GM19239 (cell line): ENCODE measurements at places on chromosomes 4 and X.
A peak's percentile ranks its signal among the peaks of the same experiment; 100 is the strongest.

DNA sequence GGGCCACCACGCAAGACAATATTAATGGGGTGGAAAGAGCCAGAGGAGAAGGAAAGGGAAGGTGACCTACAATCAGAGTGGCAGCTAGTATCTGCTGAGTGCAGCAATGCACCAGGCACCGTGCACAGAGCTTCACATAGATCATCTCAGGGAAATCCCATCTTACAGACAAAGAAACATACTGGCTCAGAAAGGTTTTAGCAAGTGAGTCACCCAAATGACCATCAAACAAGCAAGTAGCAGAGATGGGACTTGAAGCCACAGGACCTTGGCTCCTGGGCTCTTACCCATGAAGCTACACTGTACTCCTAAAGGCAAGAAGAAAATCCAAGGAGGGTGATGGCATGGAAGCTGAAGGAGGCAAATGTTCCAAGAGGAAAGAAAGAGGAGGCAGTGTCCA, 6.8 kb downstream of the ANXA5 start:
- no peak for DNase-seq

- no peak for DNase-seq
Measured at GRCh38 chr4:159239629-159240028, 136.8 kb downstream of the RAPGEF2 start.

GRCh38 chr4:36737691-36738090, 456.3 kb downstream of the DTHD1 start:
- no peak for DNase-seq

- no peak for DNase-seq
Measured at GRCh38 chr4:148171596-148171995, 270.6 kb downstream of the NR3C2 start.

DNA sequence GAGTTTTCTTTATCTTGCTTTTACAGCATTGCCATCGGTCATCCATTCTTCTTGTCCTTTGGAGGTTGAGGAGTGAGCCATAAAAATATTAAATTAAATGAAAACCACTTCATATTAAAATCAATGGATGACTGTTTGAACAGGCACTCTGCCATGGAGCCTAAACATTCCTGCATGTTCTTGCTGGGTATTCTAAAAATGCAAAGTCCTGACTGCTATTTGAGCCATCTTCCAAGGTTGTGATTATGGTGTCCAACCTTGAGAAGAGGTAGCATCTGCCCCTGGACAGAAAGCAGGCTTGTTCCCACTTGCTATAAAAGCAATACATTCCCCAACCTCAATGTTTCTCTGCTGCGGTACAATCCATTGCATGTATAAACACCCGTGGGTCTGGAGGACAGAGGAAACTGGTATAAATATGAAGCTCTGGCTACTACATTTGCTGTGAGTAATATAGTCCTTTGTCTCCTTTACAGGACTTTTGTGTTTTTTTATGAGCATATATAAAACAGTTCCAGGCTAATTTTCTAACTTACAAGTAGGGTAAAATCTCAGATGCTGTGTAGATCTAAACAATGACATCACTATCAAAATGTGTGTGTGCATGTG, 70.9 kb upstream of the FAT4 start:
- no peak for DNase-seq

DNA sequence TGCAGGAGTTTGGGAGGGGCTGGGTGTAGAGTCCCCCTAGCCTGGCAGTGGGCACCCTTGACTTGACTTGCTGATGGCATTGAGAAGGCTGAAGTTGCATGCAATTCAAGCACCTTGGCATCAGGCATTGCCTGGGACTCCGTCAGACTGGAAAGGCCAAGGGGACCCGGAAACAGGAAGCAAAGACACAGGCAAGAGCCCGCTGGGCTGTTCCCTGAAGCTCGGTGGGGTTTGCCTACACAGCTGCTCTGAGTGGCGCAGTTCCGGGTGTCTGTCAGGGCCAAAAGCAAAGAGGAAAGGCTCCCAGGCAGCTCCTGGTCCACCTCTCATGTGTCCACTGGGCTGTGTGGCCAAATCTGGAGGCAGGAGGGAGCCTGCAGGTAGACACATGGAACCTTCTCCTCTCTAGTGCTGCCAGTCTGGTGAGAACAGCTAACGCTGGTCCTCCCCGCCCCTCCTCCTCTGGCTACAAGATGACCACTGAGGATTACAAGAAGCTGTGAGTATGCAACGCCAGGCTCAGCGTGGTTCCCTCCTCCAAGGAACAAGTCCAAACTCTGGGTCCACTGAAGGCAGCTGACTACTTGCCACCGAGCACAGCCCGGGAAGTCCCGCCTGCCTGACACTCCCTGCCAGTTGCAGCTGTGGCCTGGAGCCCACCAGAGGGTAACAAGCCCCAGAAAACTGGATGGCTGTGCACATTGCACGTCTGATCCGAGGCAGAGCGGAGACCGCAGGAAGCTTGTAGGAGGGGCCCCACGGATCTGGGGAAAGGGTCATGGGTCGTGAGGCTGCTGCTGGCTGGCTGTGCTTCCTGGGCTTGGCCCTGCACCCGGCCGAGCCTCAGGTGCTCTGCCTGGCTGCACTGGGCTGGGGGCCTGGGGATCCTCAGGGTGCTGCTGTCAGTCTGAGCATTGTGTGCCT, 20.1 kb downstream of the ZNF185 start:
- no peak for DNase-seq

- no peak for DNase-seq
Measured at GRCh38 chrX:7514871-7515599, 327.9 kb upstream of the VCX start.

DNA sequence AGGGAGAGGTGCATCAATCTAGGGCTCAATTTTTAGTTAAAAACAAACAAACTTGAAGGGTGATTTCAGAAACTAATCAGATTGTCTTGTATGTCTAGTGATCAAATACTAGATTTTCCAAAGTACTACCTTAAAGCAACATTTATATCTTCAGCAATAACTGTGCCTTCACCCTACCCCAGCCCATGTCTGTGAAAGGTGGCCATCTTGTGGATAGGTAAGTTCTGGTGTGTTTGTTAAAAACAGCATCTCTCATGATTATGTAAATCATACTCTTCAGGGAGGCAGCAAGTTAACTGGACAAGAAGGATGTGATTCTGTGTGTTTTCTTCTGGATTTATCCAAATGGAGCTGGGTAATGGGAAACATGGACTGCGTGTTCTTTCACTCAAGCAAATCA, 81.4 kb upstream of the ACSL1 start:
- peak; percentile 15 for DNase-seq

- no peak for DNase-seq
Measured at GRCh38 chr4:152983221-152983620, 47.1 kb downstream of the FHDC1 start.

GRCh38 chrX:4706961-4707360, 993.5 kb upstream of the PRKX start:
- no peak for DNase-seq

- DNase-seq = no peak
Measured at GRCh38 chr4:22019676-22020075, 71.1 kb upstream of the KCNIP4 start.

DNA sequence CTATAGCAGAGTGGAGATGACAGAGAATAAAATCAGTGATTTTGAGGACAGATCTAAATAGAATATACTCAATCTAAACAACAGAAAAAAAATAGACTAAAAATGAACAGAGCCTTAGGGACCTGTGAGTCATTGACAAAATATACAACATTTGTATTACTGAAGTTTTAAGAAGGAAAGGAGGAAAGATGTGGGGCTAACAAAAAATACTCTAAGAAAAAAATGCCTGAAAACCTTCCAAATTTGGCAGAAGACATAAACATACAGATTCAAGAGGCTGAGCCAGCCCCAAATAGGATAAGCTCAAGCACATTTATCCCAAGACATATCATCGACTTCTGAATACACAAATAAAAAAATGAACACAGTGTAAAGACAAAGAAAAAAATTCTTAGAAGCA, 123.6 kb upstream of the INTU start:
- no peak for DNase-seq

- no peak for DNase-seq
Measured at GRCh38 chr4:121079376-121079775, 7.0 kb upstream of the NDNF start.

DNA sequence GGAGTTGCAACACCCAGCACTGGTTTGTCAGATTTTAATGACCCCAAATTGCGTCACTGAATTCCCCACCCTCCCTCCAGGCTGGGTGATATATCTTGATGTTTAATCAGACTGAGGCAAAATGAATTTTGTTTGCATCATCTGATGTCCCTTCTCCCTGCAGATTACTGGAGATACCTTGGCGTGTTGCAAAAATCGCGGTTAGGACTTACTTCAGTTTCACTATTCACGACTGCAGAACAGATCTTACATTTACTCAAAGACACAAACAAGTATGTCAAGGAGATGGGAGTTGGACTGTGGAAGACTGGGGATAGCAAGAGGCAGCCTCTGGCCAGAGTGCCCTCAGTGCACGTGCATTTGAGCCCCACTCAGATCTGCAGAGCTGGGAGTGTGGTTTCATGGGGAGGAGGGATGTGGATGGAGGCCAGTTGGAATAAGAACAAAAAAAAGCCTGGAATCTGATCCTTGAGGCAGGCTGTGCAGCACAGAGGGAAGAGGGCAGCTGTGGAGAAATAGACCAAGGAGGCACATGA, 92.2 kb upstream of the MTM1 start:
- no peak for DNase-seq

GRCh38 chrX:118964252-118964651, 10.2 kb upstream of the LONRF3 start:
- no peak for DNase-seq

GRCh38 chr4:182969651-182970279, 52.6 kb upstream of the DCTD start:
- no peak for DNase-seq

- no peak for DNase-seq
Measured at GRCh38 chr4:95105983-95106382, 348.2 kb downstream of the BMPR1B start.

DNA sequence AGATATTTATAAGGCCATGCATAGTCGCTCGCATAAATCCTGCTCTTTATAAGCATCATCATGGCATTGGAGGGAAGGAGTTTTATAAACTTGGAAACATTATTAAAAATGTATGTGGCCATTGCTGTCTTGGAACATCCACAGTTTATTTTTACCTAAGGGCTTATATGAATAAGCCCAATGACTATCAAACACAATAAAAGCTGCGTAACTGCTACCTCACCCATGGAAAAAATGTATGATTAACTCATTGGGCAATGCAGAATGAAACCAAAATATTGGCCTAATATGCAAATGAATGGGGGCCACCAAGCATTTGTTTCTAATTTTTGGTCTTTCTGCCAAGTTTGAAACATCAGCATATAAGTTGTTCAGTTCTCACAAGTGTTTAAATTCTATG, 19.1 kb downstream of the GEMIN8 start:
- DNase-seq = no peak

DNA sequence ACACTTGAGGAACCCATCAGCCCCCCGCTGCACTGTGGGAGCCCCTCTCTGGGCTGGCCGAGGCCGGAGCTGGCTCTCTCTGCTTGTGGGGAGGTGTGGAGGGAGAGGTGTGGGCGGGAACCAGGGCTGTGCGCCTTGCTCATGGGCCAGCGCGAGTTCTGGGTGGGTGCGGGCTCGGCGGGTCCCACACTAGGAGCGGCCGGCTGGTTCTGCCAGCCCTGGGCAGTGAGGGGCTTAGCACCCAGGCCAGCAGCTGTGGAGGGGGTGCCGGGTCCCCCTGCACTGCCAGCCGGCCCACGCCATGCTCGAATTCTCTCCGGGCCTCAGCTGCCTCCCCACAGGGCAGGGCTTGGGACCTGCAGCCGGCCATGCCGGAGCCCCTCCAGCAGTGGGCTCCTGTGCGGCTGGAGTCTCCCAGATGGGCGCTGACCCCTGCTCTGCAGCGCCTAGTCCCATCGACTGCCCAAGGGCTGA, 430.2 kb downstream of the FAT4 start:
- no peak for DNase-seq

GRCh38 chrX:39689376-39690104, 408.2 kb downstream of the BCOR start:
- DNase-seq = no peak

GRCh38 chr4:13815231-13815630, 187.7 kb upstream of the BOD1L1 start:
- DNase-seq = no peak

GRCh38 chr4:78482281-78482680, 69.3 kb upstream of the ANXA3 start:
- DNase-seq = no peak

DNA sequence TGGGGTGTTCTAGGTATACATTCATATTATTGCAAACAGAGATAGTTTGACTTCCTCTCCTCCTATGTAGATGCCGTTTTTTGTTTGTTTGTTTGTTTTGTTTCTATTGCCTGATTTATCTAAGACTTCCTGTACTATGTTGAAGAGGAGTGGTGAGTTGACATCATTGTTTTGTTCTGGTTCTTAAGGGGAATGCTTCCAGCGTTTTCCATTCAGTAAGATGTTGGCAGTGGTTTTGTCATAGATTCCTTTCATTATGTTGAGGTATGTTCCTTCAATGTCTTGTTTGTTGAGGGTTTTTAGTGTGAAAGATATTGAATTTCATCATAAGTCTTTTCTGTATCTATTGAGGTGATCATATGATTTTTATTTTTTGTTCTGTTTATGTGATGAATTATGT, 401.6 kb upstream of the EPHA5 start:
- no peak for DNase-seq

GRCh38 chr4:17504081-17504480, 7.8 kb downstream of the QDPR start:
- no peak for DNase-seq

DNA sequence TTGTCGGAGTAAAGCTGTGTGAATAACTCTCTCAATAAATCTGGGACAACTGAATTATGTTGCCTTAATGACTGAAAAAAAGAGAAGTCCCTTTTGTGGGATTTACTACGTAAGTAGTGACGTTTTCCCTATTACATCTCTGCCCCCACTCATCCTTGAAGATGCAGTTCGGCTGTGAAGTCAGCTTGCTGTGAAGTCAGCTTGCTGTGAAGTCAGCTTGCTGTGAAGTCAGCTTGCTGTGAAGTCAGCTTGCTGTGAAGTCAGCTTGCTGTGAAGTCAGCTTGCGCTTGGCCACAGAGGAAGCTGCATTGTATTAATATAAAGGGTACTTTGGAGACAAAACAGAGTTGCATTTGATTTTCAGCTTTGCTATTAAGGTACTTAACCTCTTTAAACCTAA, 8.0 kb upstream of the VAMP7 start:
- no peak for DNase-seq

DNA sequence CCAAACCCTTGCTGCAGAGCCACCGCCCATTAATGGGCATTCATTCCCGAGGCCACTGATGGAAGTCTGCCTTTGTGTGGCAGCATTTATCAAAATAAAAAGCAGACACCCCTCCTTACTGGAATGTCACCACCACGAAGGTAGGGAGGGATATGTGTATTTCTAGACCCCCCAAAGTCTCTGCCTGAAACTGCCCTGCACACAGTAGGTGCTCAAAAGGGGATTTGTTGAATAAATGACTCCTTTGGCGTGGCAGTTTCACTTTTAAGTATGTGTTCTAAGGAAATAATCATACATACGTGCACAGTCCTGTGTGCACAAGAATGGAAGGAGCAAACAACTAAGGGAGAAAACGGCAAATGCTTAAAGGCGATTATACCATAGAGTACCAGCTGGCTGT, 23.6 kb upstream of the GLOD5 start:
- DNase-seq = no peak

- no peak for DNase-seq
Measured at GRCh38 chr4:10200869-10201268, 84.3 kb upstream of the WDR1 start.
